ENCODE measurements at places on chromosomes 7 and 10. TPM values are rescaled to one million over a fixed set of nuclear protein-coding genes. Genes with fewer than 3 reads are reported as not detected.
A peak's percentile ranks its signal among the peaks of the same experiment; 100 is the strongest.

GRCh38 chr7:112743811-112744210 is 46.4 kb downstream of the TMEM168 start:
- no peak for DNase-seq

DNA sequence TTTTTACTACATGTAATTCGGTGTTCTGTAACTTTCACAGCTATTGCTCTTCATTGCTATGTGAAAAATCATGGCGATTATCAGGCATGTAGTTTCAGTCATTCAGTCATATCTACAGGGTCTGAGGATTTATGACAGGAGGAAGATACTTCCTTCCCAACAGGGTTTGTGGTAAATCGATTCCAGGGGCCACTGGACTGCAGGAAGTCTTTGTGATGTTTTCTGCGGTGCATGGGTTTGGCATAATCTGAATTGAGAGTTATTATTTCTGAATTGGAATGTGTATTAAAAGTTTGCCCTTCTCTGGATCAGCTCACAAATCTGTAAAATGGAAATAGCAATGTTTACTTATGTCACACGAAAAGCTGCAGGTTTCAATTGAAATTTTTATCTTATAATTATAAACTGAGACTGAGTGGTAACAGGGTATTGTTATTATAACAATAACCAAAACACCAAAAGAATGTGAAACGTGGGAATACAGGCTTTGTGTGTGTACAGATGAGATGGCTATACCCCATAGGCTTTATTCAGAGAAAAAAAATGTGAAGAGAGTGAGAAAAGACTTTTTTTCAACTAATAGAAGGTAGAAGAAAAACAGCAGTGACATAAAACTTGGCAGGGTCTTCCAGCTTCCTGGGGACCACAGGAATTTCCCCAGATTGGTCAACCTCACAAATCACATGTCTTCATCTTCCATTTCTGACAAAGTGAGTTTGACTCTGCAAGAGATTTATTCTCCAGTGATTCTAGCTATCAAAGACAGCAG is 307.7 kb upstream of the NFE2L3 start:
- DNase-seq = peak; percentile 50

DNA sequence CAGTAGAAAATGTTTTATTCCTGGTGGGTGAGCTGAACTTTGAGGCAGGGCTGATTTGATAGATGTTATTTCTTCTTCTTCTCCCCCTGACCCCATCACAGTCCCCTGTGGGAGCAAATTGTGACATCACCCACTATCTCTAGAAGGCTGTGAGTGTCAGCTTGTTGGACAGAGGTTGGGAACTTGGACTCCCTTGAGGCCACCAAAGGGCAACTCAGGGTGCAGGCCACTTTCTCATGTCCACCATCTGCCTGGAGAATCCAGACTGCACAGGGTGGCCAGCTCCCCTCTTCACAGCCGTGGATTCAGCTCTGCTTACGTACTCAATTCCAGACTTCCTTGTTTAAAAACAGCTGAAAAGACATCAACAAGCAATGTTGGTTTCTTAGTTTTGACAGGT is 103.0 kb downstream of the LRRC18 start:
- DNase-seq = no peak

- DNase-seq = no peak
These were observed 56.3 kb downstream of the BAMBI start for GRCh38 chr10:28733647-28734046.

DNA sequence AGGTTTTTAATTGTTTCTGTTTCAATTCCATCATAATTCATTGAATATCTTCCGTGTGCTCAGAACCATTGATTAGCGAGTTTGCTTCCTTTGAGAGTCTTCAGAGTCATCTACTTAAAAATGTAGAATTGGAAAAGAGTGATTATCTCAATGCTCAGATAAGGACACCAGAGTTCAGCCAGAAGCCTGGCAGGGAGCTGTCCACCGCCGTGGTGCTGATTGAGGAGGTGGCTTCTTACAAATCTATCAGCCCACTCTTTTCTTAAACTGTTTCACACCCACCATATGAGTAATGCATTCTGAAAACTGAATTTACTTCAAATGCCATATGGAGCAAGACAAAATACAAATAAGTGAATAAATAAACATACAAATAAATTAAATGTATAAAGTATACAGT is 79.3 kb downstream of the INSYN2A start:
- peak; percentile 40 for DNase-seq

DNA sequence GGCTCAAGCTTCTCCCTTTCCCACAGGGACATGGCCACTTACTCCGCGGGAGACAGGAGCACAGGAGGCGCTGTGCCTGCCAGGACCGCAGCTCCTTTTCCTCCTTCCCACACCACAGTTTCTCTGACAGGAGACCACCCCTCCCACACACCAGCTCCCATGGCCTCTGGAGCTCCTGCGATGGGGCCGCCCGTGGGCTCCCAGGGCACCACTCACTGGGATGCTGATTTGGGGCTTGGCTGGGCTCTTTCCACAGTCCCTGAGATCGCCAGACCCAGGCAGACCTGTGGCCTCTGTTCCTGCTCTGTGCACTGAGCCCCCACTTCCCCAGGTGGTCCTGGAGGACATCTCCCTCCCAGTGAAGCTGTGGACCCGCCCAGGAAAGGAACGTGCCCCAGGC is 226.9 kb upstream of the SHH start:
- DNase-seq = no peak

- no peak for DNase-seq
These were observed 339.8 kb downstream of the PARD3 start for GRCh38 chr10:34475274-34475646.

DNA sequence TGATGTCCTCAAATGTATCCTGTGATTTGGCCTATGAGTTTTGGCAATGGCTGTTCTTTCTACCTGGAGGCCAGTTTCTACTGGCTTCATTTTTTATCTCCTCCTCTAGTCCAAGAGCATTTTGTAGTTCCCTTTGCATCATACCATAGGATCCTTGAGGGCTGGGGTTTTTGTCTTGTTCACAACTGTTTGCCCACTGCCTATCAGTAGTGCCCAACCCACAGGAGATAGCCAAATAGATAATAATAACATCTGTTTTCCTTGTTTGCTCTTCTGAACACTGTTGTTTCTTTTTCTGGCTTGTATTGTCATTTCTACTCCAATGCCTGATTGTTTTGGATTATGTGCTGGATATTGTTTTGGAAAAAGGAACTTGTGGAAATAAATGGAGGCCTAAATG is 3.4 kb downstream of the CDK1 start:
- DNase-seq = no peak

DNA sequence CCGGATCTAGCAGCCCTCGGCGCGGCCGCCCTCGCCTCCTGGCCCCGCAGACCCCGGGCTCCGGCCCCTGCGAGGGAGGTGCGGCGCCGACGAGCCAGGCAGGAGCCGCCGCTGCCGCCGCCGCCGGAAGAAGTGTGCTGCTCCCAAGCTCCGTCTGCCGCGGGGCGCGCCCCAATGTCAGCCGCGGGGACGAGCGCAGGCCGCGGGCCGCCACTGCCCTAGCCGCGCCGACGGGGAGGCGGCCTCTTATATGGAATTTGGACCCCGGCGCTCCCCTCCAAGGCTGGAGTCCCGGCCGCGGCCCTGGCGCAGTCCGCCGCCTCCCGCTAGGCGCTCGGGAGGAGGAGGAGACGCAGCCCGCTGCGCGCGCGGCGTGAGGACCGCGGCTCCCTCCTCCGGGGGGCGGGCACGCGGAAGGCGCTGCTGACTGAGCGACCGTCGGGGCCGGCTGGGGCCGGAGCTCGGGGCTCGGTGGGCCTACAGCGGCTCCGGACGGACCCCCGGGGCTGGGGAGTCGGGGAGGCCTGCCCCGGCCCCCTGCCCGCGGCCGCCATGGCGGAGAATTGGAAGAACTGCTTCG is at the start of gene TRIM8:
Gene TRIM8, plus strand, starts transcription at position 414 of the 580 bp plus-strand sequence. Its CDS starts 139 bp downstream, at position 553.
- no peak for DNase-seq

GRCh38 chr7:128919881-128920799 is 9.6 kb upstream of the KCP start:
- DNase-seq = peak; percentile 18

The ANKRD61 gene
- not detected for total RNA-seq

The PRSS1 gene
- total RNA-seq = not detected

The LRIT1 gene
- not detected for total RNA-seq
